Hematopoietic multipotent progenitor cell treated with erythropoietin and hydrocortisone succinate and interleukin-3 and kit ligand, for 15 days (in vitro differentiated cells): ENCODE measurements at places on chromosomes 7 and 10.

- DNase-seq = no peak
These were observed 74.8 kb downstream of the HIPK2 start for GRCh38 chr7:139702811-139703486.

- peak; percentile 18 for DNase-seq
These were observed 86.3 kb downstream of the TBXAS1 start for GRCh38 chr7:139915268-139915863.

DNA sequence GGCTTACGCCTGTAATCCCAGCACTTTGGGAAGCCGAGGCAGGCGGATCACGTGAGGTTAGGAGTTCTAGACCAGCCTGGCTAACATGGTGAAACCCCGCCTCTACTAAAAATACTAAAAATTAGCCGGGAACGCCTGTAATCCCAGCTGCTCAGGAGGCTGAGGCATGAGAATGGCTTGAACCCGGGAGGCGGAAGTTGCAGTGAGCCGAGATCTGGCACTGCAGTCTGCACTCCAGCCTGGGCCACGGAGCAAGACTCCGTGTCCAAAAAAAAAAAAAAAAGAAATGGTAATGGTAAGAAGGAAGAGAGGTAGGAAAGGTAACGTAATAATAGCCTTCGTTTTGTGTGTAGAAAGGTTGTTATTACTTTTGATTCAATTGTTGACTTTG is 1.2 kb downstream of the HSPA14 start:
- DNase-seq = no peak

DNA sequence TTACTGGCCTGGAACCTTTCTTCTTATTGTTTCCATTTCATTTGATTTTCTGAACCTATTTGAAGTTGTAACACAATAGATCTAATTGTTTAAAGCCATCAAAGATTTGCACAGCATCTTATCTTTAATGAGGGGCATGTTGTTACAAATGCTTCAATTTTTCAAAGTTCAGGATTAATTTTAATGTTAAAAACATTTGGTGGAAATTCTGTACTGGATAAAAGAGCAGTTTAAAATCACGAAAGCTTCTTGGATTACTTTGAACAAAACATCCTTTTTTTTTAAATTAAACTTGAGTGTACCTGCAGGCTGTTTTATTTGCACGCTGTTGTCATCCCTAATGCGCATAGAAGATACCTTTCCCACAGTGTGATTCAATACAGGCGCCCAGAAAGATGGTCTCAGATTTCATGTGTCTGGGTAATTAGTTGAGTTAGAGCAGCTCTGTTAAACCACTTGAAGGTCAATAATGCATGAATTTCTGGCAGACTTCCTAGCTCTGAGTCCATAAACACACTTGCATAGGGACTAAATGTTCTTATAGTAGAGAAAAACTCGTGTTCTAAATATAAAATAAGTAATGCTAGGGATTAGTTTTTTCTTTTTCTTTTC is 29.3 kb upstream of the DDX50 start:
- DNase-seq = no peak

DNA sequence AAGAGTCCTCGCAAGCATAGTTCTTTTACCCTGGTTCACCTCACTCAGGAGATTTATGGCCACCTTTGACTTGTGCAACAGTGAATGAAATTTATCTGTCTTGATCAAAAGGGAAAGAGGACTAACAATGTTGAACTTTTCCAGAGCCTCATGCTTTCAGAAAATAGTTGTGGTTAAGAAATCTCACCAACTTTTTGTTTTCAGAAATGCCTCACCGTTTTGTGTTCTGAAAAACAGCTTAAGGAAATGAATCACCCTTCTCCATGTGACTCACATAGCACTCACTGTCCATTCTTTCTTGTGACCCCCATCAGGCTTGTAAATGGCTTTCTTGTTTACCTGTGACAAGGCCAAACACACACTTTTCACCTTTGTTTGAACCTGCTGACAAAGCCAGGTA is 148.6 kb upstream of the FAM3C start:
- DNase-seq = no peak

GRCh38 chr7:12888717-12889116 is 201.3 kb downstream of the ARL4A start:
- DNase-seq = no peak

GRCh38 chr10:96768136-96768535 is 47.8 kb upstream of the PIK3AP1 start:
- DNase-seq = no peak

DNA sequence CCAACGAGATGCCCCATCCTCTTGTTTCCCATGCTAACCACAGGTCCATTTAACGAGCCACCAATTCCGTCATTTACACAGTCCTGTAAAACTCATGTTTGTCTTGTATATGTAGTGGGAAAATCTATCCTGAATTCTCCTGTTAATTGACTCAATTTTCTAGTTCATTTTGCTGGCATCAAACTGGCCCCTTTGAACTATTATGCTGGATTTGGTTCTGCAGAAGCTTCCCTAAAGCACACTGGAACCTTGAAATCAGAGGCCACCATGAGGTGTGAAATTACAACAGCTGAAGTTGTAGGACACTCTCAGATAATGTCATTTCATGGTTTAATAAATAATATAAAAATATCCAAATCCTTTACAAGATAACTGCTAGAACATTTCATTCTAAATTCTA is 129.8 kb upstream of the AKR1E2 start:
- no peak for DNase-seq

- DNase-seq = no peak
These were observed 30.8 kb downstream of the ABI1 start for GRCh38 chr10:26829810-26830515.

DNA sequence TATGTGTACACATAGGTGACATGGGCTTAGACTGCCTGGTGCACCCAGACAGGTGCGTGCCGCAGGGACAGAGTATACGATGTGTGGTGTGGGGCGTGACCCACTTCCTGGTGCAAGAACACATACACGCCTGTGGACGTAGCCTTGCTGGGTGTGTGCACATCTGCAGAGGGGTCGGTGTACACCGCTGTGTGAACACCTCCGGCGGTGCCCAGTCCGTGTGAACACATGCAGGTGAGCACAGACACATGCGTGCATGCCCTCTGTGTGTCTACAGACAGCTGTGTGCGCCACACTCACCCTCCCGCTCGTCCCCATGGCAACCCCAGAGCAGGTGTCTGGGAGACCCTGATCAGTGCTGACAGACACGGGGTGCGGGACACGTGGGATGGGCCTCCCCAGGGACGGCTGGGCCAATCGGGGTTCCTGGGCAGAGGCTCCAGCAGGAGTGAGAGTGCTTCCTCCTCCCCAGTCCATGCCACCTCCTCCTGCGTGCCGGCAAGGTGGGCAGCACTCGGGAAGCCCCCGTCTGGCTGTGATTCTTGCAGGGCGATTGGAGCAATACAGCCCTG is 23.4 kb downstream of the ELFN1 start:
- DNase-seq = no peak

- no peak for DNase-seq
These were observed 39.6 kb downstream of the CUL2 start for GRCh38 chr10:35050568-35050967.

DNA sequence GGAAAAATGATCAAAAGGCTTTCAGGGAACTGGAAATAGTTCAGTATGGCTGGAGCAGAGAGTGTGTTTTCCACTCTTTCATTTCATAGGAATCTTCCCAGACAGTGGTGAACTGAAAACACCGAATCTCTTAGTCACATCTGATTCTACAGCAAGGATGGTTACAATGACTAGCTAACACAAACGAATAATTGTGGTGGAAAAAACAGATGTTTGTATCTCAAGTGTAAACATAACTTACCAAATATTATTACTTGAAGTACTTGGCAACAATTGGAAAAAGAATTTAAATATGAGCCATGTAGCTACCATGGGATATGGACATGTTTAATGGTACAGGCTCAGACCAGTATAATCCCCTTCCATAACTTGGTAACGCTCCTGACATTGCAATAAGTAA is 21.1 kb upstream of the BPGM start:
- DNase-seq = no peak

DNA sequence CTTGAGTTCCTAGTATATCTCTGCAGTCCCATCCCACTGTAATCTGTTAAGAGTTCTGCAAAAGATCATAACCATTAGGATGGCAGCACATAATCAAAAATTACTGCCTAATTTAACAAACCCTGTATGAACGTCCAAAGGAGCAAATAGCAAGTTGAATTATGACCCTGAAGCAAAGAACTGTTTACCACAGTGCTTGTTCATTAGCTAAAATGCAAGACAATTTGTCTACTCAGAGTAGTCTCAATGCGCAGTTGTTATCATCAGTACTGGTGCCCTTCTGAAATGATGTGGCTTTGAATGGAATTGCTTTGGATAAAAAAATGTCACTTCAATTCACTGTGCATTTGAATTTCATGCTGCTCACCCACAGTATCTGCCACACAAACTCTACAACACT is 817.0 kb downstream of the SORCS1 start:
- DNase-seq = no peak

GRCh38 chr10:86956848-86957448 is 467 bp downstream of the MMRN2 start:
- DNase-seq = no peak

DNA sequence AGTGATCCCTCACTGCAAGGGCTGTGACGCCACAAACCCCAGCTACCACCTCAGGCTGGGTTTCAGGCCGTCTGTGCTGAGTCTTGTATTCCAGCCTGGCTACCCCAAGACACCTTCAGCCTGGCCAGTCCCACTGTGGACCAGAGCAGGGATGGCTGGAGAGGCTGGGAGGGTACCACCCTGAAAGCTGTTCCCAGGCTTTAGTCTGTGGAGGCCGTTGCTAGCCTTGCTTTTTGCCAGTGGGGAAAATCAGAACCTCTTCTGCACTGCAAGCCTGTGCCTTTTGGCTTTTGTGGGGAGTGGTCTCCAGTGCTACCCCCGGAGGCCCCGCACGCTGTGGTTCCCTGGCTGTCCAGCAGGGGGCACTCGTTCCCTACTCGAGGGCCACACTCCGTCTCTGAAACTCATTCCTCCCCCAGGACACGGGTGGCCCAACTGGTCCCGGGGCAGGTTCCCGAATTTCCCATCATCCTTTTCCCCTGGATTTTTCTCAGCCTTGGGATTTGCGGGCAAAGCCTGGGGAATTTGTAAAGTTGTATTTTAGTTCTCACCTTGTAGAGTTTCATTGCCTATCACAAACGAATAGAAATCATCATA is 128.4 kb upstream of the BTBD16 start:
- DNase-seq = peak; percentile 19

DNA sequence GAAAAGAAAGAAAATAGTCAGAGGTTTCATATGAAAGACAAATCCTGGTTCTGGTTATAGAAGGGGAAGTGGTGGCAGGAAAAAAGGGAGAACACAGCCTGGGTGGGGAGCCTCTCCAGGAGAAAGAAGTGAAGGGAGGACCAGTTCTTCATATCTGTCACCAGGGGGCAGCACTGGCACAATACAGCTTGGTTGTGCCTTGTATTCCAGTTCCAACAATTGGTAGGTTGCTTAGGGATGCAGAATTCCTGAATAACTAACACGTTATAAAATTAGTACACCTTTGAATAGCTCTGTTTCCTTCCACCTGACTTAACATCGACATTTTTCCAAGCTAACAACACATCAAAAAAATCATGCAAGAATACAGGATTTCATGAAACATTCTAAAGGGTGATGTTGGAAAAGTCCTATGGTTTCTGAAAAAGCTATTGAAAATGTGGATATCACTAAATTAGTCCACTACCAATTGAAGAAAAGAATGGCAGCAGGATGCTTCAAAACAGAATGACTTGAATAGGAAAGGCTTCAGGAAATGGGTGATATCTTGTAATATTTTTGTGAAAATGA is 52.9 kb downstream of the CYP26A1 start:
- DNase-seq = no peak

DNA sequence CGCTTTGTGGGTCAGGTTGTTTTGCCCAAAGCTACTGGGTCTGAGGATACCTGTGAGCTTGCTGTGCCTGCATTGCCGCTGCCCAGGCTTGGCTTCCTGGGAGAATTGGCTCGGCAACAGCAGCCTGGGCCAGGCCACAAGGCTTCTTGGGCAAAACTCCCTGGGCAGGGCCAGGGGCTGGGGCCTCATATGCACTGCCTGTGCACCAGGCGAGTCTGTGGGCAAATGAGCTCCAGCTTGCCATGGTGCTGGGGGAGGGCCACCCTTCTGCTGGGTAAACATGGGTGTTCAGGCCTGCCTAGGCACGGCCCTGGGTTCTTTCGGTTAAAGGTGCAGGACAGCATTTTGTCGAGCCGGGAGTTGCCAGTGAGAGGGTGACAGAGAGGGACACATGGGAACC is 19.4 kb downstream of the ZMIZ1 start:
- DNase-seq = no peak

- no peak for DNase-seq
These were observed 116.7 kb downstream of the CYP26A1 start for GRCh38 chr10:93190372-93190771.

DNA sequence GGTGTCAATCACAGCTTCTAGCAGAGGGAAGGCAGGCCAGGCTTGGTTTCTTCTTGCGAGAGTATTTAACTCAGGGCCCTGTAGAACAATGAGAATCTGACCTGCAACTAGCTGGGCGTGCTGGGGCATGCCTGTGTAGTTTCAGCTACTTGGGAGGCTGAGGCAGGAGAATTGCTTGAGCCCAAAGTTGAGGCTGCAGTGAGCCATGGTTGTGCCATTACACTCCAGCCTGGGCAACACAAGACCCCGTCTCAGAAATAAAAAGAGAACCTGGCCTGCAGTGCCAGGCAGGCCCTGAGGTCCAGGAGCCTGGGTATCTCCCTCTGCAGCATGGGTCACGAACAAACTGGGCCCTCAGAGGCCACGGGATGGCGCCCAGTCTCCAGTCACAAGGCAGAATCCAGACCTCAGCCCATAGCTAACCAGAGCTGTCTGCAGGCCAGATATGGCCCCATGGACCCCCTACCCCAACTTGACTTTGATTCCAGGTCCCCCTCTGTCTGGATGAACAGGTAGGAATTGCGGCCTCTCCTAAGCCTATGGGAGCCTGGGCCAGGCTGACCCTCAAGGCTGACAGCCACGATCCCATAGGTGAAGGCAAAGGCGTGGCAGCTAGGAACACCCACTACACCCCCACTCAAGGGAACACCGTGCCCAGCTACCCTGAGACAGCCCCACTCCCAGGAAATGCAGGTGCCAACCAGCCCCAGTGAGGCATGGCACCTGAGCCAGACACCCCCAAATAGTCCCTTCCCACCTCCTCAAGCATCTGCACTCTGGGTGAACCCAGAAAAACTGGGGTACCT is 102.7 kb upstream of the TNRC18 start:
- peak; percentile 36 for DNase-seq

GRCh38 chr10:43842496-43842895 is 193.8 kb upstream of the ZNF32 start:
- DNase-seq = no peak

GRCh38 chr7:16062269-16062668 is 359.1 kb downstream of the CRPPA start:
- DNase-seq = no peak

GRCh38 chr7:18320971-18321567 is 174.5 kb upstream of the HDAC9 start:
- DNase-seq = peak; percentile 4

GRCh38 chr10:133388973-133389818 is 4.8 kb upstream of the MTG1 start:
- DNase-seq = no peak

- DNase-seq = no peak
These were observed 101.4 kb downstream of the FAM107B start for GRCh38 chr10:14673189-14673861.
